ENCODE measurements at places on chromosomes 2 and 18. TPM values are rescaled to one million over a fixed set of nuclear protein-coding genes. Genes with fewer than 3 reads are reported as not detected.

Gene TUBA4B
- total RNA-seq: not detected

Gene GLS
- total RNA-seq: 125 TPM

Gene ATP8B1
- total RNA-seq: 21.9 TPM

Gene SCN2A
- total RNA-seq: 0.11 TPM

Gene CXCR4
- 4.2 TPM for total RNA-seq

Gene SERPINB12
- total RNA-seq: not detected

Gene COL3A1
- 272 TPM for total RNA-seq

Gene RAD51AP2
- not detected for total RNA-seq

GRCh38 chr18:73408469-73408868, 540.7 kb upstream of the NETO1 start:
- no peaks in the 10 kb centered on the region for H3K36me3 ChIP-seq
- DNase-seq: no peak
- H3K27ac ChIP-seq: no peak overlapping the region

DNA sequence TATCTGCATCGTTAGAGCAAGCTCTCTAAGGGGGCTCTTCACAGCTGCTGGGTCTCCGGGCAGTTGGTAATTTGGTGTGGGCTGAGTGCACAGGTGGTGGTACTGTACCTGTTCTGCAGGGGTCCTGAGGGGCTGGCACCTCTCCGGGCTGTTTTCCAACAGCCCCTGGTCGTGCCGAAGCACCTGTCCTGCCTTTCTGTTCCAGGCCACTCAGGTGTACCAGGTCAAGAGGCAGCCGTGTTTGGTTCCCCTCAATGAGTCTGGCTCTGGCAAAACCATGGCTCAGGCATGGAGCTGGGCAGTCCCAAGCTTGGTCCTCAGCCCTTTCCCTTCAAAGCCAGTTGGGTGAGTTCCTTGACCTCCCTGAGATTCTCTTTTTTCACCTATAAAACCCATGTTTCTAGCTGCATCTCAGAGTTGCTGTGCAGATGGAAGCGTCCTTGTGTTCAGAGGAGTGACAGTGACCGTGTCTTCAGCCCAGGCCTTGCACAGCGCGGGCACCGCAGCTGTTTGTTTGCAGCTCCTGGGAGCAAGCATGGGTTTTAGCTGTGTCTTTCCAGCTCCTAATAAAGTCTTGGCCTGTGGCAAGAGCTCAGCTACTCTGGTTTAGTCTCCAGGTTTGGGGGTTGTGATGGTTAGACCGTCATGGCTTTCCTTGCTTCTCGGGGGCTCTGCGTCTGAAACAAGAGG, 110.9 kb downstream of the GLI2 start:
- no peak for DNase-seq
- H3K27ac ChIP-seq: no peak overlapping the region
- peaks cover 21% of the 10 kb centered on the region for H3K4me1 ChIP-seq
- H3K4me3 ChIP-seq: no peak overlapping the region
- H3K36me3 ChIP-seq: no peaks in the 10 kb centered on the region
- no peaks in the 10 kb centered on the region for H3K27me3 ChIP-seq

DNA sequence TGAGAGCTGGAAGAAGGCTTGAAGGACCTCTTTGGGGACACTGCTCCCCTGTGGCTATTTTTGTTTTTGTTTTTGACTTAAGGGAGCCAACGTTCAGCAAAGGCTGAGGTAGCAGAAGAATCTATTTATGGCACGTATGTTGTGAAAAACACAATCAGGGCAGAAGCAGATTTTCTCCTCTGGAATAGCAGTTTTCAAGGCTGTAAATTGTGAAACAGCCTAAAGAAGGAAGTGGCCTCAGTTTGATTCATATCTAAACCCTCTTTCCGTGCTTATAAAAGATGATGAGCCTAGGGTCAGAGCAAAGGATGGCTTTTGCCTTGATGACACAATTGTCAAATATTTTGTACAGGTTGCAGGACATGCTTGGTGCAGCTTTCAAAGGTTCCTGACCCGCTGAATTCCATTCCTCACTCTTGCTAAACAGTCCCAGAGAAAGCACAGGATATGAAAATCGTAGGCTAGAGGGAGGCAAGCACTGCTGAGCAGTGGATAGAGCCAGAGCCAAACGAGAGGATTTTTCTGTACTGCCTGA, 106.2 kb upstream of the DLX2 start:
- H3K27ac ChIP-seq: no peak overlapping the region
- no peak for DNase-seq
- H3K4me1 ChIP-seq: no peaks in the 10 kb centered on the region
- no peaks in the 10 kb centered on the region for H3K36me3 ChIP-seq
- H3K27me3 ChIP-seq: no peaks in the 10 kb centered on the region

- H3K36me3 ChIP-seq: no peaks in the 10 kb centered on the region
- no peak for DNase-seq
- H3K27me3 ChIP-seq: no peaks in the 10 kb centered on the region
- peaks cover 36% of the 10 kb centered on the region for H3K4me1 ChIP-seq
- H3K4me3 ChIP-seq: no peak overlapping the region
- H3K27ac ChIP-seq: no peak overlapping the region
Measured at GRCh38 chr2:197235711-197236110, 74.9 kb downstream of the ANKRD44 start.

DNA sequence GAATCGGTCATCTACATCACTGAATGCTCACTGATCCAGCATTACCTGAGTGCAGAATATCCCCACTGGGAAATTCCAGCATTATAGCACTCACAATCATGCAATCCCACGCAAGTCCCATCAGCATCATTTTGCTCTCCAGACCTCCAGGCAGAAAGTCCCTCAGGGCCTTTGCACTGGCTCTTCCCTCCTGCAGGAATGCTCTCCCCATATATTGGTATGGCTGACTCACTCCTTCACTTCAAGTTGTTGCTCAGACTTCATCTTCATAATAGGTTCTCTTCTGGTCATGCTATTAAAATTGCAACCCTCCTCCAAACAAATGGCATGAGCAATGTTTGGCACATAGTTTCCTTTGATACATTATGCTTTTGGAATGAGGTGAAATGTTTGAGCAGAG, 64.7 kb upstream of the CELF4 start:
- H3K27ac ChIP-seq: no peak overlapping the region
- no peaks in the 10 kb centered on the region for H3K27me3 ChIP-seq
- no peaks in the 10 kb centered on the region for H3K4me1 ChIP-seq
- no peak overlapping the region for H3K4me3 ChIP-seq
- no peak for DNase-seq

DNA sequence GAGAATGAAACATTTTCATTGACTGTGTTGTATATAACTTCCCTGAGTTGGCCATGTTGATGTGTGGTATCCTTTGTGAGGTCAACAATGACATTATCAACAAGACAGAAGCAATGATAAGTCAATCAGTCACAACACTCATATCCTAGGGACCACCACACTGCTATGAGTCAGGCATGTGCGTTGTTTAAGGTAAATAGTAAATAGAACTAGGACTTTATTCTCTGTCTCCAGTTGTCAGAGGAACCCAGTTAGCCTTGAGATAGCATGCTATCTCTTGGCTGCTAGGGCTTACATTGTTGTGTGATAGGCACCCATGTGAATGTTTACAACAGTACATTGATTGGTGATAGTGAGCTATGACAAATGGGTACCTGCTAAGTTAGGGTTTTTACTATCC, 37.3 kb downstream of the GPD2 start:
- H3K36me3 ChIP-seq: no peaks in the 10 kb centered on the region
- peaks cover 6% of the 10 kb centered on the region for H3K4me1 ChIP-seq
- no peaks in the 10 kb centered on the region for H3K27me3 ChIP-seq
- no peak overlapping the region for H3K4me3 ChIP-seq

DNA sequence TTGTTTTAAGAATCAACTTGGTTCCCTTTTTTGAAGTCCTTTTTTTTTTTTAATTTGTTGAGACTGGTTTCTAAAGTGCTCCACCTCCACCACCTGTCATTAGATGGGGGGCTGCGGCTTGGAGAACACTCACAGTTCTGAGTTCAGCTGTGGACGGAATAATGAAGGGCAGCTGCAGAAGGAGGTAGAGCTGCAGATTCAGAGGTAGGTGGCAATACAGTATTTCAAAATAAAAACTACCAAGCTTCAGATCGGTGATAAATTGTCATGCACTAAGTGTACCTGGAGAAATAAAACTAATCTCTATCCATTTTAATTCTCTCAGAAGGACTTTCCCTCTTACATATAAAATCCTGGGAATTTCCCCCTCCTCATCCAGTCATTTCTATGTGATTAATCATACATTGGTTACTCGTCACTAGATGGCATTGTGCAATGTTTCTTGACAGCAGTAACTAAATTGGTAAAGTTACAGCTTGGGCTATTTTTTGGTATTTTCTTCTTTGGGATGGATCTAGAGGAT, 81.1 kb upstream of the SLC39A10 start:
- DNase-seq: no peak
- H3K27ac ChIP-seq: no peak overlapping the region
- H3K36me3 ChIP-seq: no peaks in the 10 kb centered on the region
- no peak overlapping the region for H3K4me3 ChIP-seq
- peaks cover 3% of the 10 kb centered on the region for H3K4me1 ChIP-seq

DNA sequence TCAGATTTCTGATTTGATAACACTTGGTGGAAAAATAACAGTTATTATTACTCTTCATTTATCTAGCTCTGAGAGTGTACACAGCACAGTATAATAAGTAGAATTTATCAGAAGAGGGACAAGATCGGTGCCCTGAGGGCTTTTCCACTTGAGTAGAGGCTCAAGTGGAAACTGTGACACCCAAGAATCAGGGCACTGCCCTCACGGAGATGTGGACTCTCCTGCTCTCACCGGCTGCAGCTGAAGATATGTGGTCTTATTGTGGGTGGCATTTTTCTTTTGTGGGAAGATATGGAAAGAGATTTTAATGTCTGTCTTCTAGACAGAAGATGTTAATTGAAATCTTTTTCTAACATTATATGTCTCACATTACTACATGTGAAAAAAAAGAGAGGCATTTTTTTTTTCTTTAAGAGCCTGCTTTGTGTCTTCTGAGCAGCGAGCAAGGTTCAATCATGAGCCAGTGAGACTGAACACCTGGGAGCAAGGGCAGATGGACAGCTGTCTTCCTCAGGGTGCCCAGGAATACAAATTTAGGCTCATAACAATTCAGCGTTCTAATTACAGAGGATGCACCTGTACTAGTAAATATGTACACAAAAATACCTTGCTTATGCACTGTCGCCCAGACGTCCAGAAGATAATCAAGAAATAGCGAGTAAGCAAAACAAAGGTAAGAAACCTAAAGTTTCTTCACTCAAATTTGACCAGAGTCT, 1098.2 kb upstream of the FANCL start:
- H3K4me1 ChIP-seq: no peaks in the 10 kb centered on the region
- no peak overlapping the region for H3K27ac ChIP-seq
- no peaks in the 10 kb centered on the region for H3K27me3 ChIP-seq
- H3K36me3 ChIP-seq: no peaks in the 10 kb centered on the region

DNA sequence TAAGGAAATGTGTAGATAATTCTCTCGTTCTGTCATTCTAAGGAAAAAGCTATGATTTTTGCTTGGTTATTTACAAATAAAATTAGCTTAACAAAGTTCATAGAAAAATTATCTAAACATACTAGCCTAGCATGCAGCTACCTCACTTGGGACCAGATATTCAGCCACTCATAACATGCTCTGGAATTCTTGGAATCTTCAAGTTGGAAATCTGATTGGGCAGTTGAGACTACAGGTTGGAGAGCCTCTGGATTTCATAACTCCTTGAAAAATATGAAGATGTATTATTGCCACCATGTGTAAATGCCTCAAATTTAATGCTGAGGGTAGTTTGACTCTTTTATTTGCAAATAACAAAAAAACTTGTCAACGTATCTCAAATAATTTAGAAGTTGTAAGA, 132.2 kb upstream of the GULP1 start:
- H3K27me3 ChIP-seq: no peaks in the 10 kb centered on the region
- H3K4me1 ChIP-seq: no peaks in the 10 kb centered on the region
- H3K27ac ChIP-seq: no peak overlapping the region
- no peak for DNase-seq

- H3K36me3 ChIP-seq: peaks cover 8% of the 10 kb centered on the region
- DNase-seq: no peak
- no peaks in the 10 kb centered on the region for H3K27me3 ChIP-seq
- H3K4me3 ChIP-seq: no peak overlapping the region
- H3K4me1 ChIP-seq: peaks cover 80% of the 10 kb centered on the region
Measured at GRCh38 chr2:62217970-62218369, 22.1 kb downstream of the B3GNT2 start.

- H3K27me3 ChIP-seq: no peaks in the 10 kb centered on the region
- H3K36me3 ChIP-seq: no peaks in the 10 kb centered on the region
- no peak overlapping the region for H3K4me3 ChIP-seq
- peaks cover 91% of the 10 kb centered on the region for H3K4me1 ChIP-seq
Measured at GRCh38 chr2:159086342-159086741, 117.9 kb downstream of the TANC1 start.

DNA sequence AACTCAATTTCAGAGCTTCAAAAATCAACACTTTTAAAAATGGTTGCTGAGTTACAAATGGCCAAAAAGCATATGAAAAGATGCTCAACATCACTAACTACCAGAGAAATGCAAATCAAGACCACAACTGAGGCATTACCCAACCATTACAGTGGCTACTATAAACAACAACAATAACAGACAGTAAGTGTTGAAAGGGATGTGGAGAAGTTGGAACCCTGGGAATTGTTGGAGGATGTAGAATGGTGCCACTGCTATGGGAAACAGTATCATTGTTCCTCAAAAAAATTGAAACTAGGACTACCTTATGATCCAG, 173.3 kb upstream of the SPRED2 start:
- H3K36me3 ChIP-seq: no peaks in the 10 kb centered on the region
- H3K4me3 ChIP-seq: no peak overlapping the region
- H3K27ac ChIP-seq: no peak overlapping the region
- no peaks in the 10 kb centered on the region for H3K27me3 ChIP-seq
- peaks cover 27% of the 10 kb centered on the region for H3K4me1 ChIP-seq

DNA sequence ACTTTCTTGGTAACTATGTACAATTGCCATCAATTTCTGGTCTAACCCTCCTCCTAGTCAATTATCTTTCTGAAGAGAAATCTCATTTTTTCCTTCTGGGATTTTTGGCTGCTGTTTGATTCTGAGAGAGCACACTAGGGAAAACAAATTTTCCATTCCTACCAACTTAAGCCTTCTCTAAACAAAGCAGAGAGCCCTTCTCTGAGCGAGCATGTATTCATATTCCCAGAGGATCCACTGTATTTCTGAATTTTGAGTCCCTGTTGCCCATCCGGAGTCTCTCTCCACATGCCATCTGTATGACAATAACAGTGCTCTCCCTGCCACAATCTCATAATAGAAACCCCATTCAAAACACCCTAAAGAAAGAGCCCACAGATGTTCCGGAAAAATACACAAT, 78.5 kb downstream of the MAIP1 start:
- H3K4me1 ChIP-seq: no peaks in the 10 kb centered on the region
- no peak for DNase-seq
- no peak overlapping the region for H3K27ac ChIP-seq
- H3K27me3 ChIP-seq: no peaks in the 10 kb centered on the region
- no peaks in the 10 kb centered on the region for H3K36me3 ChIP-seq

- no peak overlapping the region for H3K4me3 ChIP-seq
- DNase-seq: no peak
- no peaks in the 10 kb centered on the region for H3K36me3 ChIP-seq
Measured at GRCh38 chr2:98013407-98014042, 17.8 kb upstream of the TMEM131 start.

GRCh38 chr18:23552505-23552904, 33.8 kb downstream of the NPC1 start:
- H3K4me1 ChIP-seq: no peaks in the 10 kb centered on the region
- no peak overlapping the region for H3K27ac ChIP-seq
- H3K4me3 ChIP-seq: no peak overlapping the region
- no peak for DNase-seq
- peaks cover 94% of the 10 kb centered on the region for H3K36me3 ChIP-seq

Measured in esophagus muscularis mucosa (tissue), 4 donors.